Stimulated activated CD4-positive, alpha-beta T cell treated with anti-CD3 and anti-CD28 coated beads, Interleukin-4, amount 100 ng/mL, for 48 hours (primary cell): ENCODE measurements at places on chromosomes 2 and 18.

- DNase-seq: no peak
These were observed 5.6 kb downstream of the IKZF2 start for GRCh38 chr2:213145715-213146242.

DNA sequence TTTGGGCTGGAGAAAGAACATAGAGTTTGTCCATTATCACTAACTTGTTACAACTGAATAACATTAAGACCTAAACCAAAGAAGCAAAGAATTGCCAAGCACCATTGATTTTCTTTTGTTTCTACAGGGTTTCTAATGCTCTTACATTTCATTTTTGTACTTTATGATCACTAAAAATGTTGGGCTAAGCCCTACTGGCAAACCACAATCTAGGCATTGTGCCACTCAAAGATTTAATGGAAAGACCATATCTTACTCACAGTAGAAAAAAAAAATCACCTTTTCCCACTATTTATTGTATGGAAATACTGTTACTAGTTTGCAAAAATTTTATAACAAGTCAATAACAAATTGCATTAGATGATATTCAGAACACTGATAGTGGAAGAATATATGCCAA, 447.4 kb upstream of the PKDCC start:
- DNase-seq: no peak

GRCh38 chr2:20421988-20422370, 24.9 kb upstream of the RHOB start:
- DNase-seq: no peak

DNA sequence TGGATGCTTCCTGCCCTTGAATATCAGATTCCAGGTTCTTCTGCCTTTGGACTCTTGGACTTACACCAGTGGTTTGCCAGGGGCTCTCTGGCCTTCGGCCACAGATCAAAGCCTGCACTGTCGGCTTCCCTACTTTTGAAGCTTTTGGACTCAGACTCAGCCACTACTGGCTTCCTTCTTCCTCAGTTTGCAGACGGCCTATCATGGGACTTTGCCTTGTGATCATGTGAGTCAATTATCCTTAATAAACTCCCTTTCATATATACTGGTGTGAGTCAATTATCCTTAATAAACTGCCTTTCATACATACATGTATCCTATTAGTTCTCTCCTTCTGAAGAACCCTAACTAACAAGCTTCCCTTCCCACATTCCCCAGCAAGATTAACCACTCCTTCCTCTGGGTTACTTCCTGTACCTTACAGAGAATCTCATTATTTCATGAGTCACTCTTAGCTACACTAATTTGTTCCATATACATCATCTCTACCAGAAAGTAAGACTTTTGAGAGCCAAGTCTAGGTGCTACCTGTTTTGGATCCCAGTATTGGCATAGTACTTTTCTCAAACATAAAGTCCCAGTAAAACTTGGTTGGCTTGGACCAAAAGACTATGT, 31.3 kb upstream of the LRATD1 start:
- DNase-seq: no peak

DNA sequence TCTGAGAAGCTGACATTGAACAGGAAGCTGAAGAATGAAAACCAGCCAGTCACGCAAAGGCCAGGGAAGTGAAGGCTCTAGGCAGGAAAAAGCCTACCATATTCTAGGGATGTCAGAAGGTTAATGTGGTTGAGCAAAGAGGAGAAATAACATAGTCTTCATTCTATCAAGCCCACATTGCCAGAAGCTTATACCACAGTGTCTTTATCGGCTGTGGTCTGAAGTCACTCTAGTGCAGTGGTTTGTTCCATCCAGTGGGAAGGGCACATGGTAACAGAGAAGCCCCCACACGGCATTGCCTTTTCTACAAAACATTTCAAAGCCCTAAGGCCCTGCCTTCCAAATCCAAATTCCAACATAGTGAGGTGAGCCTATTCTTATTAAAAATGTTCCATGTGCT, 311.3 kb downstream of the TNS1 start:
- no peak for DNase-seq

GRCh38 chr2:154813636-154814035, 115.1 kb downstream of the KCNJ3 start:
- no peak for DNase-seq

DNA sequence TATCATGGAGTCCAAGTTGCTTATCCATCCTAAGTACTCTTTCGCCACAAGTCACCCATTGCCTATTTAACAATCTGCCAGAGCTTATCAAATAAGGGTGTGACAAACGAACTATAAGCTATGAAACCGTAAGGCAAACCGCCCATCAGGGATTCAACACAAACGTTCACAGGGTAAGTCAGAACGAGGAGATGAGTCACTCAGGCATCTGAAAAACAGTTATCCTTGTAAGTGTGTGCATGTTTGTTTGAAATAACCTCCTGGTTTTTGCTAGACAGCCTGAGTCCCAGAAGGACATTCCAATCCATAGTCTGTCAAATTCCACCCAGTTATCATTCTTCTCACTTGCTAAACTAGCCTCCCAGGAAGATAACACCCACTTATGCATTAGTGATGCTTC, 299.1 kb downstream of the PAX3 start:
- no peak for DNase-seq

- no peak for DNase-seq
These were observed 391.6 kb downstream of the NBAS start for GRCh38 chr2:15169326-15170069.

GRCh38 chr18:45291621-45292615, 323.4 kb upstream of the SLC14A2 start:
- no peak for DNase-seq

DNA sequence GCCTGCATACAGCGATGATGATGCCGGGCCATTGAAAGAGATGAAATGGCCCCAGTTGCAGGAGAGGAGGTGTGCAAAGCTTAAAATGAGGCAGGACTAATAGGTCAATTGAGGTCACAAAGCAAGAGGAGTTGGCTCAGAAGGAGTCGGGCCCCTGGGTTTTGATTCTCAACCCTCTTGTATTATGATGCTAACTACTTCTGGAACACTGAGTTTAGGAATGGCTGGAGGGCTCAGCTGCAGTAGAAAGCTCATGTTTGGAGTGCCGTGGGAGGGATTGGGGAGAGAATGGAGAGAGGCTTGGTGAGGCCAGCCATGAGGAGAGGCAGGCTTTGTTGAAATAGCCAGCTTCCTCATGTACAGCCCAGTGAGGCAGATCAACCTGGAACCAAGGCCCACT, 4.8 kb downstream of the TNP1 start:
- no peak for DNase-seq
